Stimulated activated CD8-positive, alpha-beta memory T cell treated with anti-CD3 and anti-CD28 coated beads, Interleukin-15, amount 100 ng/mL, for 24 hours (primary cell): ENCODE measurements at places on chromosomes 12 and 14.

GRCh38 chr12:108378926-108379325 lies 39.8 kb upstream of the CMKLR1 start:
- DNase-seq: no peak

GRCh38 chr14:59407246-59408010 lies 57.8 kb downstream of the GPR135 start:
- DNase-seq: no peak

GRCh38 chr12:83763425-83763824 lies 1076.7 kb downstream of the TMTC2 start:
- DNase-seq: no peak

DNA sequence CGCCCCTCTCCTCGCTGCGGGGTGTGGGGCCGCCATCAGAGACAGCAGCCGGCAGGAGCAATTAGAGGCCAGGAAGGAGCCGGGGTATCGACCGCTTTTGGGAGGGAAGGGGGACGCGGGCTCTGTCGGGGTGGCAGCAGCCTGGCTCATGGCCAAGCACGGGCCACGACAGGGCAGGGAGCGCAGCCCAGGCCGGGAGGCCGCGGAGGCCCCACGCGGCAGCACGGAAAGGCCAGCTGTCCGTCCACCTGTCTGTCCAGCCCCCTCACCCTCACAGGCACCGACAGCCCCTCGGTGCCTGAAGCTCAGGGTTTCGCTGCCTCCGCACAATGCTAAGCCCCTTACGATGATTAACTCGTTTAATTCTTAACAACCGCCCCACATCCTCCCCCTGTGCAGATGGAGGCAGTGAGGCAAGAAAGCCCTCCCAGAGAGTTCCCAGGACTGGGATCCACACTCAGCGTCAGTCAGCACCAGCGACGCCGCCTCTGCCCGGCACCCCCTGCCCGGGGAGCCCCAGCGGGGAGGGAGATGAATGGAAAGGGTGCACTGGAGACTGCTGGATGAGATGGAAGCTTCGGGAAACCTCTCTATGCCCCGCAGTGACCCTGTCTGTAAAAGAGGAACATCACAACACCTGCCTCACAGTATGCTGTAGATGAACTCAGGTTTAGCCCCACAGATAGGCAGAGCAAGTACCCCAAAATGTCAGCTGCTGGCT lies 23.7 kb downstream of the NCOR2 start:
- DNase-seq: no peak

- DNase-seq: no peak
These were observed 139.2 kb downstream of the SLC2A13 start for GRCh38 chr12:39966721-39967120.

DNA sequence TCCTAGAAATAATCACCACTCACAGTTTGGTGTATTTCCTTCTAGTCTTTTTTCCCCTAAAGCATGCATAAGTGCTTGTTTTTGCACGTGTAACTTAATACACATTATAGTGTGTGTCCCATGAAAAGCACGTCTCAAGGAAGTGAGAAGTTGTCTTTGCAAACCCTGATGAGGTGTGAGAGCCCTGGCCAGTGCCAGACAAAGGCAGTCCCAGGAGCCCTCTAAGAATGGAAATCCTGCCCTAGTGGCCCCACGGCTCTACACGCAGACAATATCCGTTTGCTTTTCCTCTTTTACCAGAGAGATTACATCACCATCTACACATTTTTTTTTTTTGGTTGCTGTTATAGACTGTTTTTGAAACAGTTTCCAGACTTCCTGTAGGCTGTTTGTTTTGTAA lies 85.5 kb upstream of the FZD10 start:
- DNase-seq: no peak

- no peak for DNase-seq
These were observed 13.4 kb downstream of the GALNT9 start for GRCh38 chr12:132315951-132316350.

DNA sequence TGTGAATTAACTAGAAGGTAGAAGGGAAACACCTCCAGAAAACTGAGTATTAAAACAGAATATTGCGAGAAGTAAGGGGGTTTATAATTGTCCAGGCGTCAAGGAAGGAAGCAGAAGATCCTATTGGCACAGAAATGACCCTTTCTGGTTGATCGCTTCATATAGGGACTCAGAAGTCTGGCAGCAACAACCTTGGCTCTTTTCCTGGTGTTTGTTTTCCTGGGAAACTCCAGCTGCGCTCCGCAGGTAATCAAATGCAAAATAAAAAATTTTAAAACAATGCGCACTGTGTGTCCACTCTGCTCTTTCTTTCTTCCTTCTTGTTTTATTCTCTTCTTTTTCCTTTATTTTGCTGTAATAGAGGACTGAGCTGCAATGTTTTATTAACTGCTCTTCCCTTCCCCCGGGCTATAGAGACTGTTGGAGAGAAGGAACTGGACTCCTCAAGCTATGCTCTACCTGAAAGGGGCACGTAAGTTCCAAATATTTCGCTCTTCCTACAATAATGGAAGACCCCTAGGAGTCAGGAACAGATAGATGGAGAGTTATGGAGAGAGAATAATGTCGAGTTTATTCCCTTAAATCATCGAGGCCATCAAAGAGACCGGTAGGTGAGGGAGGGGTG lies 737 bp downstream of the SPX start:
- no peak for DNase-seq

GRCh38 chr12:67691220-67691619 lies 42.7 kb downstream of the DYRK2 start:
- DNase-seq: no peak

GRCh38 chr12:30515351-30515750 lies 180.3 kb downstream of the IPO8 start:
- DNase-seq: no peak

- no peak for DNase-seq
These were observed 21.8 kb downstream of the CCNK start for GRCh38 chr14:99502989-99503421.

GRCh38 chr12:75447691-75448393 lies 32.7 kb upstream of the GLIPR1 start:
- DNase-seq: no peak
